ENCODE measurements at places on chromosomes 12 and 14.

- no peak for DNase-seq
Measured at GRCh38 chr12:108886873-108887629, 7.2 kb downstream of the DAO start.

DNA sequence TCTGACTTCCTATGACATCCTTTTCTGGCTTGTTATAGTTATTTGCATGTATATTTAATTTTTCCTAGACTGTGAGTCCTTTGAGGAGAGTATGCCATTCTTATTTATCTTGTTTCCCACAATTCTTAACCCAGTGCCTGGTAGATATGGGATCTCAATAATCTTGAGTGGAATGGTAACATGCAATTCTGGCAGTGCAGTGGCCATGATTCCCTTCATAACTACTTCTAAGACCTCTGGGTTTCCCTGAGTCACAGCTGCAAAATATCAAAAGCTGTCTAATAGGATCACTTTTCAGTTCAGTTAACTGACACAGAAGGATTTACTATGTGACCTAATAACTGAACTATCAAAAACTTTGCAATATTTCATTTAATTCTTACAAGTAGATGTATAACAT is 135.0 kb downstream of the ADAMTS20 start:
- DNase-seq = no peak

- DNase-seq = no peak
Measured at GRCh38 chr12:100267603-100268281, 765 bp downstream of the SCYL2 start.

- DNase-seq = no peak
Measured at GRCh38 chr12:43282106-43282505, 269.9 kb downstream of the ADAMTS20 start.

DNA sequence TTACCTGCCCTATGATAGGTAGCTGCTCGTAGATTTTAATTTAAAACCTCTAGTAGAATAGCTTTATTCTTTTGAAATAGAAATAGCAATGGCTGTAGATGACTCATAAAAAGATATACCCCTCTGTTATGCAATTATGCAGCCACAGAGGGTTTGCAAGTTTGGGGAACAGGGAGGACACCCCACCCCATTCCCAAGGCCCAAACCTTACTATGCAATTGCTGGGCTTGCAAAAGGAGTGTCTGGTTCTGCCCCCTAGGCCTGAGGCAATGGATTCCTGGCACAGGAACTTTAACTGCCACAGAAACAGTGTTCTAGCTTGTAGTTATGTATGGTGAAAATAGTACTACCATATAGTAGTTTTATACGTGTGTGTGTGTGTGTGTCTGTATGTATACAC is 403.3 kb downstream of the ADAMTS20 start:
- DNase-seq = no peak

- no peak for DNase-seq
Measured at GRCh38 chr12:104667139-104667538, 210.4 kb downstream of the CHST11 start.

DNA sequence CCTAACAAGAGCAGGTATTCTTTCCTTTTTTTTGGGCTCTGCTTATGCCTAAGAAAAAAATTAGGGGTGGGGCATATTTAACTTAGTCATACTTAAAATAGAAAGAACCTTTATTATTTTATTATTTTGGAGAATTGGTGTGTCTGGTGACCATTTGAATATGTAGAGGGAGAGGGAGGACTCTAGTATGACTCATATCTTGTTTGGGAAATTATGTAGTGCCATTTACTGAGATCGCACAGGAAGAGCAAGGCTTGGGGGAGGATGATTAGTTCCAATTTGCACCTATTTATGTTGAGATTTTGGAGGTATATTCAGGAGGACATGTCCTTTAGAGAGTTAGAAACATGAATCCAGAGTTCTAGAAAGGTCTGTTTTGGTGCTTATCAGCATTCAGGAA is 9.9 kb downstream of the ZNF410 start:
- DNase-seq = no peak

GRCh38 chr12:11078246-11078645 is 13.9 kb downstream of the TAS2R43 start:
- DNase-seq = no peak

DNA sequence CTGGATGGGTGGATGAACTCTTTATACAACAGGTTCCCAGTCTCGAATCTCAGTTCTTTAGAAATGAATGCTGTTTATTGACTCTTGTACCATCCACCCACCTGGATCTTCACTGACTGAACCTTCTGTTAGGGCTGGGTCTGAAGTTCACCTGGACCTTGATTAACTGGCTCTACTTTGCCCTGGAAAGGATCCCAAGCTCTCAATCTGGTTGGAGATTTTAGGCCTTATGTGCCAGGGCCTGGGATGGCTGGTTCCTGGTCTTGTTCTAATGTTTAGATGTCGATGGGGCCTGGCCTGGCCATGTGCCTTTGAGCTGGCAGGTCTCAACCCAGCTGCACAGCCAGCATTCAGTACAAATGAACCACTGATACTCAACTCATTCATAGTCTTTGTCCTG is 76.5 kb upstream of the MED13L start:
- DNase-seq = no peak

DNA sequence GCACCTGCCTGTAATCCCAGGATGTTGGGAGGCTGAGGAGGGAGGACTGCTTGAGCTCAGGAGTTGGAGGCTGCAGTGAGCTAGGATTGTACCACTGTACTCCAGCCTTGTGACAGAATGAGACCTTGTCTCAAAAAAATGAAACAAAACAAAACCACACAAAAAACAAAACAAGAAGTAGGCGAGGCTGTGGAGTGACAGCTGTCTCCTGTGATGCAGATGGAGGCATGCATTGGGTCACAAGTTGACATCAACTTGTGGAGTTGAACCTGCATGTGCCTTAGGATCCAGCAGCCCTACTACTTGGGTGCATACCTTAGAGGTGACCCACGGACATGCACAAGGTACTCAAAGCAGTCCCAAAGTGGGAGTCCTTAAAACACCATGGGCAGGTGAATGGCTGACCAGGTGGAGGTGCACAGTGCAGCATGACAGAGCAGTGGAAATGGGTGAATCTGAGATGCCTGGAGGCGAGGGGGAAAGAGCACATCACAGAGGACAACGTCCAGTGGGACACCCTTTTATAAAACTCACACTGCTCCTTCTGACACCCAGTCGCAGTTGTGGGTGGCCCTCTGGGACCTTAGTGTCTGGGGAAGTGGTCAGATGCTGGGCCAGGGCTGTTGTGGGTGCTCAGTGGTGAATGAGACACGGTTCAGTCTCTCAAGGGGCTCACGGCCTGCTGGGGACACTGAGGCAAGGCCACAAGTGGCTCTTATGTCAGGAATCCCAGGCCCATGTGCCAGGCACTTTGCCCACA is 12.7 kb downstream of the PLBD2 start:
- DNase-seq = no peak

DNA sequence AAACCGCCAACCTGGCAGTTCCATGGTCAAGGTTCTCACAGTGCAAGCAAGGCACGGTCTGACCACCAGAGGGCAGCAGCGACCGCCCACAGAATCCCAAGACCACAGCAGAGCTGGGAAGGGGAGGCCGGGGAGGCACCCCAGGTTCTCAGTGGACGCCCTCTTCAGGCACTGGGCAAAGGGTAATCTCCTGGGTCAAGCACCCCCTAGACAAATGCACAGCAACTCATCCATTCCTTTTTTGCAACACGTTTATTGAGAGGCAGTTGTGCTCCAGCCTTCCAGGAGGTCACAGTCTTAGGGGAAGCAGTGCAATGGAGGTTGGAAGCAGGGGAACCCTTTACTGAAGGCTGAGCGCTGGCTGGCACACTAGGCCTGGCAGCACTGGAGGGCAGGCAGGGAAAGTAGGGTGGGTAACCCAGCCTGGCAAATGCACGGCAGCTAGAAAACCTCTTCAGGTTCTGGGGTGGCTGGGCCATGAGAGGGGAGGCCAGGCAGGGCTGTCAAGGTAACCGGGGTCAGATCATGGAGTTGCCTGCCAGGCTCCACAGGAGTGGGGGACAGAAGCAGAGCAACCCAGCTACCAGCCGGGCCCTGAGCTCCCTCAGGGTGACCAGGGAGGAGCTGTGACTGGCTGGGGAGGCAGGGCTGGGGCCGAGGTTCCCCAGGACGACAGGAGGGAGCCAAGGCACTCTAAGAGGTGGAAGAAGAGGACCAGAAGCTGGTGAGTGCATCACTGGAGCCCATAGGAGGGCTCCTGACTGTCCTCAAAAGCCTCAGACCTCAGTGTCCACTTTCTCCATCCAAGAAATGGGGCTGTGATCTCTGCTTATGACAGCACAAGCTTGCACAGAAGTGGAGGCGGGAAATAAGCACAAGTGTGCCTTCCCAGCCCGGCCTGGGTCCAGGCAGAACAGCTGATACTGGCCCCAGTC is 1.8 kb upstream of the RHOF start:
- no peak for DNase-seq

DNA sequence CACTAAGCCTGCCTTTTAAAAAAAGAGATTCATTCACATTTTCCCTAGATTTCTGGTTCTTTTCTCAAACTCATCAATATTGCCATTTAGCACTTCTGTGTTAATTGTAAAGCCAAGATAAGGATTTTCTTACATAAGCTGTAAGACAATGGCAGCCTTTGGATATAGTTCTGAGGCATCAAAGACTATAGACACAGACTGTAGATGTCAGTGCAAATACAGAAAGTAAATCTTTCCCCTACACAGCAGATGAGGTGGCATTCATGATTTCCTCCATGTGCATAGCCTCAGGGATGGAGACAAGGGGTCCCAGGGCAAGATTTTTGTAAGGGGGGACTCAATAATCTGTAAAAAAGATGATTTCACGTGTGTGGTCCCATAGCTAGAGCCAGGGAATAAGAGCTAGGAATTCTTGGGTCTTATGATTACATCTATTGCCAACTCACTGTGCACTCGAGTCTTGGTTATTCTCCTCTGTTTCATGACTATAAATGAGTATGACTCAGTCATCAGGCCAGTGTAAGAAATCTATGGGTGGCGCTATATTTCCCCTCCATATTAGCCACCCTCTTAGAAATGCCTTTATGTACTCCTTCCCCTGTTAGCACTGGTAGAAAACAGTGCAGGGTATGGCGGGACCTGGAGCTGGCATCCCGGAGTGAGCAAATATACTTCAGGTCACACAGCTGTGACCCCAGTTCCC is 207.5 kb downstream of the EXOC5 start:
- DNase-seq = no peak

DNA sequence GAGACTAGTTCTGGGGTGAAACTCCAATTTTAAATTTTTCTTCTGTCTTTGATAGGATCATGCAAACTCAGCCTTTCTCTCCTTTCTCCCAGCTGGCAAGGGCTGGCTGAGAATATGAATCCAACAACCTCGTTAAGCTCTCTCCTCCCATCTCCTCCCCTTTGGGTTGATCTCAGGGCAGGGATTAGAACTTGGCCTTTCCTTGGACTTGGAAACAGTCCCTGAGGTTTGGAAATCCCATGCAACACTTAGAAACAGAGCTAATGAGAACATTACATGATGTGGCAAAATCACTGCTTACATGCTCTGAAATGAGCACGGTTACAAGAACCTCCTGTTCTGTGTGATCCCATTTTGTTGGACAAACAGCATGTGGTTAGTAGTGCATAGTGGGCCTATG is 31.6 kb downstream of the ACACB start:
- peak; percentile 63 for DNase-seq

DNA sequence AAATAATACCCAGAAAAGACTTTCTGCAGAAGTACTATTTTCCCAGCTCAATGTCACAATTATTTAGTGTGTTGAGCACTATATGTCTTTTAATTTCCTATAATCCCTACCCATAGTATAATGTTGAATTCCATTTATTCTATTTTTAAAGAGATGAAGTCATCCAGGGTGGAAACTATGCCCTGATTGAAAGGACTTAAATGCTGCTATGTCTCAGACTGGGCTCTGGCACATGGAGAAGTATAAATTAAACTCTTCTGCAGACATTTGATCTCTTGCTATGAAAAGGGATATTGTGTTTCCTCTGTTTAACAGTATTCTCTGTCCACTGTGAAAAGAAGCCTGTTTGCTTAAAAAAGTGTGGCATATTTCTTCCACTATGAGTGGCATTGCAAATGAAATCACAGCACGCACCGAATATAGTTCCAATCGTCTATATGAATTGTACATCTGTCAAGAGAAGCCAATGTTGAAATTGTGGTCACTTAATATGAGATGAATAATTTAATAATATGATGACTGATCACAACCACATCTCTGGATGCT is 192.3 kb downstream of the BCAT1 start:
- DNase-seq = no peak

GRCh38 chr12:76031081-76031413 is 529 bp downstream of the PHLDA1 start:
- no peak for DNase-seq

GRCh38 chr14:37615582-37616289 is 20.3 kb downstream of the TTC6 start:
- DNase-seq = no peak

GRCh38 chr14:94048691-94049624 is 22.8 kb downstream of the OTUB2 start:
- no peak for DNase-seq

- DNase-seq = no peak
Measured at GRCh38 chr12:89789862-89790261, 81.2 kb upstream of the ATP2B1 start.

GRCh38 chr14:33527023-33527634 is 423.7 kb downstream of the EGLN3 start:
- no peak for DNase-seq

DNA sequence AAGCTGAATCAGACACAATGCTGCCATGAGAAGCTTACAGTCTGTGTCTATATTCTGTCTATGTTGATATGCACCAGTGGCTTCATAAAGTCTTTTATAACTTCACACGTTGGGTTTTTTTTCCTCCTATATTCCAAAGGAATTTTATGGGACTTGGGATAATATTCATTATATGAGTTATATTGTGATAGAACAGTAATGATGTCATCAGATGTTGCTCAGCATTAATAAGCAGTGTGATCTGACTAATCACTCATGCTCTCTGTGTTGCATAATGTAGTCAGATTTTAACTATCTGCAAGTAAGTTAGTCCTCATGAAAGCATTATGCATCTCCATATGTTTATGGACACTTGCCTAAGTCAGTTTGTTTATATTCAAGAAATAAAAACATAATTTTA is 159.6 kb downstream of the PLCZ1 start:
- DNase-seq = no peak

DNA sequence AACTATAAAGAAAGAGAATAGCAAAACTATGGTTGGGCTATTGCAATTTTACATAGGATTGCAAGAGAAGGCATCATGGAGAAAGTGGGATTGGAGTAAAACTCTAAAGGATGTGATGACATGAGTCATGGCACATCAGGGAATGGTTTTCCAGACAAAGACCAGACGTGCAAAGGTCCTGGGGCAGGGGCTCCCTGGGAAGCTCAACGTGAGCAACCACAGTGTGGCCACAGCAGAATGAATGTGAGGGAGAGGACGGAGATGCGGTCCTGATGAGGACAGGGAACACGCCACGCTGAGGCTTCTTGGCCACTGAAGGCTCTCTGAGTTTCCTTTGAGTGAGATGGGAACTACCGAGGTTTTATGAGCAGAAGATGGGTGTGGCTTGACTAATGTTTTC is 38.2 kb downstream of the FZD10 start:
- no peak for DNase-seq

GRCh38 chr14:77208291-77208978 is 26.8 kb downstream of the TMEM63C start:
- DNase-seq = no peak

All from AG09309 (cell line).